Esophagus muscularis mucosa (tissue), 4 donors: ENCODE measurements at places on chromosomes 6 and 20.

DNA sequence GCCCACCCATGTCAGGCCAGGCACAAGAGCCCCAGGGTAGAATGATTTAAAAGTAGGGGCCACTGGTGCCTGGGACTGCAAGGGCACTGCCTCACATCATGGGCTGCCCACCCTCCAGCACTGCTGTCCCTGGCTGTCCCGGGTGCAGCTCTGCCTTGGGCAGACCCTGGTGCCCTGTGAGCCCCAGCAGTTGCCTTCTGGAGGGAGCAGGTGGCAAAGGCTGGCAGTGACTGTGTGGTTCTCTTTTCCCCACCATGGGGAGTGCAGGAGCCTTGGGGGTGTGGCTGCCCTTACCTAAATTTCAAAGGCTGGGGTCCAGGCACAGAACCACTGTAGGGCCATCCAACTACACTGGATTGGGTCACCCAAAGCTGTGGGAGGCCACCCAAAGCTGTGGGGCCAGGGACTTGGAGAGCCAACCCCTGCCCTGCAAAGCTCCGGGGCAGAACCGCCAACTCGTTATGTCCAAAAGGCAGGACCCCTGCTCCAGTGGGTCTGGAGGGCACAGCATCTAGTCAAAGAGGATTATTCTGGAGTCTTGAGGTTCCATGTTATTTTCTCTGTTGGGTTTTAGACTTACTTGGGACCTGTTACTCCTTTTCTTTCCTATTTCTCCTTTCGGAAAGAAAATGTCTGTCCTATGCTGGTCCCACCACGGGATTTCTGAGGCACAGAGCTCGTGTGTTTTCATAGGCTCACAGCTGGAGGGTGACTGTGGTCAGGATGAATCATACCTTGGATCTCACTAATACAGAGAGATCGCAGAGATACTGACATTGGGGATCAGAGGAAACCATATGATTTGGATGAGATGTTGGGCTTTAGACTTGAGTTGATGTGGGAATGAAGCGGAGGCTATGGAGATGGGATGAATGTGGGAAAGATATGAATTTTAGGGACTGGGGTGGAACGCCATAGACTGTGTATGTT lies 65.3 kb downstream of the RAMACL start:
- no peak for DNase-seq

DNA sequence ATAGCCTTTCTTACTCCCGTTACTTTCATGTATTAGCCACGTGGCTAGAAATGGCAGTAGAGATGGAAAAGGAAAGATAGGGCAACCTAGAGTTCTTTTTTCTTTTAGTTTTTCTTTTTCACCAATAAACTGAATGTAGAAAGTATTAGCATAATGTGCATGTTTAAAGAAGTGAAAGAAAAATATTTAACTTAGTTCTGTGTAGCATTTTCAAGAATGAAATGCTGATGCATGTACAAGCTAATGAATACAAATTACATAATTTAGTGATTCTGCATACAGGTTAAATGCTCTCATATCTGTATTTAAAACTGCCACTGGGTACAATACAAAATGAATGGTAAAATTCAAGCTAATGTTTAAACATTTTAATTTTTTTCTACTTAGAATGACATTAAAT lies 22.6 kb upstream of the IL20RA start:
- no peak for DNase-seq

DNA sequence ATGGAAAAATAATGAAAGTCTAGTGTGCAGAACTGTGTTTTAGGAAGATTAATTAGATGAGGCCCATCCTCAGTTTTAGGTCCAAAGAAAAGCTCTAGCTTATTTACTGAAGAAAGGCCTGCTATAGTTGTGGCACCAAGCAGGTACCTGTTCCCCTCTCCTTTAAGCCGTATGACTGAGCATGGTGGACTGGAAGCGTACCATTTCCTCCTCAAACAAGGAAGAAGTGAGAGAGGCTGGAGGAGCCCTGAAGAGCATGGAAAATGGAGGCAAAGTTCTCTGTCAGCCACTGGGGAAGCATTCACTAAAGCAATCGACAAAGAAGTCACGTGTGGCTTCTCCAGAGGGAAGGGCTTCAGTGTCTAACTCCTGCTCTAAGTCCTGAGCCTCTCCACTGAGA lies 100.2 kb downstream of the MAN1A1 start:
- DNase-seq = no peak

GRCh38 chr6:72374857-72375256 lies 247.0 kb upstream of the KCNQ5 start:
- no peak for DNase-seq

GRCh38 chr20:44959638-44960102 lies 527 bp downstream of the TOMM34 start:
- DNase-seq = no peak

DNA sequence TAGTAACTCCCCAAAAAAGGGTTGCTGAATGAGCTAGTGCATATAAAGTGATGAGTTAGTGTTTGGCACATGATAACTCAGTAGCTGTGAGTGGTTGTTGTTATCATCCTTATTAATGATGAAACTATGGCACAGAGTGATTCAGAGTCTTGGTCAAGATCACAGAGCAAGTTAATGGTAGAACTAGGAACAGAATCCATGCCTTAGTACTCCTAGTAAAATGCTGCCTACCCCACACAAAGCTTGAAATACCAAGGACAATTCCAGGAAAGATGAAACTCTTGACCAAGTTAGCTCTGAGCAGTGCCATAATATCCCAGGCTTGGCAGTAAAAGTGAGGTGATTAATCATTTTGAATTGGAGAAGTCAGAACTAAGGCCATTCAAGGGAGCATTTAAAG lies 109.1 kb upstream of the ENPP5 start:
- DNase-seq = peak; percentile 17

DNA sequence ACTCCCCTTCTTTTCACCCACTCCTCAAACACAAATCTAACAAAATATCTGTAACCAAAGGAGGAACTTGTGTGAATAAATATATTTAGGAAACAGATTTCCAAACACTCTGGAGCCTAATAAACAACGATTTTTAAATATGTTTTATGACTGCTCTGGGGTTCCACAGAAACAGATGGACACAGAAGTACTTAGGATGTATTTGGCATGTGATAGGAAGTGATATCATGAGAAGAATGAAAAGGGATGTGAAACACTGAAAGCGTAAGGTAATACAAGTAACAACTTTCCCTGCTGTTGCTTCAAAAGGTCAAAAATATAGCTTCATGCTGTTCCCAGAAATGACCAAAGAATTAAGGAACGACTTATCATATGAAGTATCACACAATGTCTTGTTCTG lies 26.1 kb upstream of the ENPP1 start:
- DNase-seq = no peak

GRCh38 chr20:49635166-49635565 lies 67.2 kb upstream of the PTGIS start:
- DNase-seq = no peak

DNA sequence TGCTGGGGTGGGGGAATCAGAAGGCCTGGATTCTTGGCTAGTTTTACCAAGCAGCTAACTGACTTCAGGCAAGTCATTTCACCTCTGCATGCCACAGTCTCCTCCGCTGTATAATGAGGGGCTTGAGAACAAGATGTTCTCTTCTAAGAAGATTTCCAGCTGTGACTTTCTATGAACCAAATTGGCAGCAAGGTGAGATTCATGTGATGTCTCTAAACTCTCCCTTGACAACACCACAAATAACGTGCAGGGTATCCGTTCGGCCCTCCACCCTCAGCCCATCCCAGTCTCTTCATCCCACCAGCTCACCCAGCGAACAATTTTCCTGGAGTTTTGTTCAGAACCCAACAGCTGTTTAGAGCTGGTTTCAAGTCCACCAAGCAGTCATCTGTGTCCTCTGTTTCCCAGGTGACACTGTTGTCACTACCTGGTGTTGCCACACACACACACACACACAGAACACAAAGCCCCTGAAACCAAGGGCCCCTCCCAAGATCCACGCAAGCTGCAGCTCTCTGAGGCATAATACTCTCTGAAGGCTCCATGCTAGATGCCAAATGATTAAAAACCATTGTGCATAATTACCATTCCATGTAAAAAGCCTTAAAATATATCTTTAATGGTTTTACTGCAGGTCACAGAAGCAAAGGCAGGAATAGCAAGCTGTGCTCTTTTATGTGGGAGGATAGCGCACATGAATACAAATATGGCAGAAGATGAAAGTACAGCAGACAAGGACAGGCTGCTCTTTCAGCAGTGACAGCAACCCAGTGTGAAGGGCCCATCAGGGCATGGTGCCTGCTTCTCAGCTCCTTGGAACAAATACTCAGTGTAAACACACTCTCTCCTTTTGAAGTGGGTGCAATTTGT lies 48.2 kb downstream of the ARHGAP18 start:
- no peak for DNase-seq

GRCh38 chr6:163573503-163574179 lies 159.1 kb downstream of the QKI start:
- no peak for DNase-seq

DNA sequence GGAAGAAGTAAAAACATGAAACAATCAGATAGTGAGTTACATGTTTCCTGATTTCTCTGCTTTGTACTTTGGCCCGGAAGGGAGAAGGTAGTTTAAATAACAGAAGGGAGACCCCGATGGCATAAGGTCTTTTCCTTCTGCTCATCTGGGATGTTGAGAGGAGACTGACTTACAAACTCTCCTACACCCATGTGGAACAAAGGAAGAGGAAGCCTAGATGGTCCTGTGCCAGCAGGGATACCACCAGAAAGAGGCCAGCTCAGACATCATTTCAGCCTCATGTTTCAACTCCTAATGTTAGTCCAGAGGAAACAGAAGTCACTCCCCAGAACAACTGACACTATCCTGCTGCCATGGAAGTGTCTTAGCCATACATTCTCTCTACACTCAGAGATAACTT lies 250.7 kb upstream of the NOX3 start:
- DNase-seq = no peak

DNA sequence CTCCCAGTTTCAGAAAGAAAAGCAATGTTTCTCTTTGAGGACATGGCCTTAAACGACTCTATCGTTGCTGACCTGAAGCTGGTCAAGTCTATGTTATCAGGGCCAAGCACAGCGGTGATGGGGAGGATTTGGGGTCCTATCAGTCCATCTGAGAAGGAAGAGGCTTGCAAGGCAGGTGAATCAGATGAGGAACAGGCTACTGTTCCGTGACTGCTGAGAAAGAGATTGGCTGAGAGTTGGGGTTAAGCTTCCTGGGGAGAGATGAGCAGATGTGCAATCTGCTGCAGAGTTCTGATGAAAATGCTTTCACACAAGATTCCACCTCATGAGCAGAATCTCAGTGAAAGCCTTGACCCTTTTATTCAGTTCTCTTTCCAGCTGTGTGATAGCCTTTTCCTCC lies 168.3 kb upstream of the STMND1 start:
- DNase-seq = no peak

GRCh38 chr6:144809120-144809519 lies 524.0 kb downstream of the UTRN start:
- DNase-seq = no peak

DNA sequence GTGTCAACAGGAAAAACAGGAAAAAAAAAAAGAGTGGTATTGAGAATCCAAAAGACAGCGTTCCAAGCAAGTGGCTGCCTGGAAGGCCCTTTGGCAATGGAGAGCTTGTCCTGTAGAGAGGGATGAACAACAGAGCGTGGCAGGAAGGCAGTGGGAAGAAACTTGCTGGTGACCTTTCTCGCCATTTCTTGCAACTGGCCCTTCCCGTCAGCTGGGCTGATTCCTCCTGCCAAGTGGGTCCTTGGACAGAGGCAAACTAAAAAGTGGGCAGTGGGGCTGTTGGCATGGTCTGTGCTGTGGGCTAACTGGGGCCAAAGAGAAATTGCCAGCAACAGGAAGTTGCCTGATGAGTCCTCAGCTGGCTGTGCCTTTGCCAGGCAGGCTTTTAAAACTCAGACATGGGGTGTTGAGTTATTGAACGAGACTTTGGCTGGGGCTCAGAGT lies 43.9 kb upstream of the CLDN20 start:
- no peak for DNase-seq

GRCh38 chr20:53597030-53597482 lies 3.4 kb upstream of the ZNF217 start:
- no peak for DNase-seq

DNA sequence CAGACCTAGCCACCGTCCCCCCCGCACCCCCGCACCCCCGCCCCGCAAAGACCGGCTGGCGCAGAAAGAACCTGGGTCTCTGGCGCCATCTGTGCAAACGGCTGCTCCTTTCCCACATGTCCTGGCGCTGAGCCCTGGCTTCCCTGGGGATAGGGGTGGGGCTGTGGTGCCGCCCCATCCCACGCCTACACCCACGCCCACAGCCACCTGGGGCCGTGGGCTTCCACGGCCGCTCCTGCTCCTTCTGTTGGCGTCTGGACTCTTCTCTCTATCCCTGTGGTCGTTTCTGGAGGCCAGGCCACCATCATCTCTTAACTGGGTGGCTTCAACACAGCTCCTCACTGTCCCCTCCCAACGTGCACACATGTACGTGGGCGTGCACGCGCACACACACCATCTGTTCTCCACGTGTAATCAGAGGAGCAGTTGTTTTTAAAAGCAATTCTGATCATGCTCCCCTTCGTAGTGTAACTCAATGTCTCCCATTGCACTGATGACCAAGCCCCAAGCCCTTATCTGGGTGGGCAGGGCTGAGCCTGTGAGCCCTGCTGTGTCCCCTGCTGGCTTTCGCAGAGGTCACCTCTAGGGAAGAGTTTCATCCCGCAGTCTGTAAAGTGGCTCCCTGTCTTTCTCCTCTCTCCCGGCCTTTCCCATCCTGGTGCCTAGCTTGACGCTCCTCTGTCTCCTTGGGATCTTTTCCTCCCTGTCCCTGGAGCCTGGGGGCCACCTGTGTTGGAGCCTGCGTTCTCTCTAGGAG lies 31.9 kb upstream of the FAM83D start:
- no peak for DNase-seq

- no peak for DNase-seq
Observed at GRCh38 chr20:62773845-62774714, 22.2 kb upstream of the MRGBP start.

GRCh38 chr20:16608277-16608650 lies 35.0 kb upstream of the KIF16B start:
- DNase-seq = no peak

DNA sequence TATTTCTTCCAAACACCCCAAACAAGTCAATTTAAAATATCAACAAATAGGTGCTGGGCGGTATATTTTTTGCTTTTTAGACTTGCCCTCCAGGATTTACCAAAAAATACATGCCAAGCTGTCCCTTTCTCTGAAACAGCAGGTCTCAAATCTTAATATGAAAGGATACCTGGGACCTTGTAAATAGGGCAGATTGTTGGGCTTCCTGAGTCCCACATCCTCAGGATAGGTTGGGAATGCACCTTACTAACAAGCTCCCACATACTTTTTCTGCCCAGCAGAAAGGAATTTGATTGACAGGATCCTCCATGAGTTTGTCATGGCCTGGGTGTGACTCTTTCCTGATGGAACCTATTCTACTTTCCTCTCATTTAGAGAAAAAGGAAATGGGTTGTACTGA lies 4.9 kb upstream of the SLC24A3 start:
- no peak for DNase-seq

GRCh38 chr20:9053108-9053507 lies 15.8 kb upstream of the PLCB4 start:
- DNase-seq = no peak

DNA sequence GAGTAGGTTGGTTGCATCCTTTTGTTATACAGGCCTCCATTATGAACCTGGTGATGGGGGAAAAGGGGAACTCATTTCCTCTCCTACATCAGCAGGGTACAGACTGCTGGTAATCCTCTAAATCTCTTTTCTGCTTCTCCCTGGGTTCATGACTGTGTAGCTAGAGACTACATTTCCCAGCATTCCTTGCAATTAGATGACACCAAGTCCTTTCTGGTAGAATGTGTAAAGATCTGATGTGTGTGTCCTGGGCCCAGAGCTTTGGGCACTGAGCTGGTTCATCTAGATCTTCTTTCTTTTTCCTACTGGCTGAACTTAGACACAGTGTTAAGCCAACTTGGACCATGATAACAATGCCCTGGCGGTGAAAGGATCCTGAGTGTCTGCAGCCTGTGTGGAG lies 104.7 kb upstream of the IFNGR1 start:
- no peak for DNase-seq
